NCI-H146 (cell line): ENCODE measurements at places on chromosomes 4 and X.

DNA sequence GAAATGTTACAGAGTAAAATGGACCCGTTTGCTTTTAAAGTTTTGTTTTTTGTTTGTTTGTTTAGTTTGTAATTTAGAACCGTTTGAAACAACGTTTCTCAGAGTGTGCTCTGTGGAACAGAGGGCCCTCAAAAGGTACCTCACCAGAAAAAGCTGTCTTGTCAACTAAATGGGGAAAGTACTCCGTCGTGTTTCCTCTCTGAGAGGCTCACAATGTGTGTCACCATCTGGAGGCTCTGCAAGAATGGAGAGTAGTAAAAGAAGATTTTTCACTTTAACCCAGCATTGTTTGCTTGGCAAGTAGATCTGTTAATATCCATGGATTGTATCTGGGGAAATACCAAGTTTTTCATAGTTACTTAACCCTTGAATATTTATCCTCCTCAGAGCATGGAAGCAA is 1.5 kb upstream of the ENPEP start:
- no peak for DNase-seq

- DNase-seq: peak; percentile 3
These were observed 525.4 kb upstream of the HS3ST1 start for GRCh38 chr4:11954093-11954492.

DNA sequence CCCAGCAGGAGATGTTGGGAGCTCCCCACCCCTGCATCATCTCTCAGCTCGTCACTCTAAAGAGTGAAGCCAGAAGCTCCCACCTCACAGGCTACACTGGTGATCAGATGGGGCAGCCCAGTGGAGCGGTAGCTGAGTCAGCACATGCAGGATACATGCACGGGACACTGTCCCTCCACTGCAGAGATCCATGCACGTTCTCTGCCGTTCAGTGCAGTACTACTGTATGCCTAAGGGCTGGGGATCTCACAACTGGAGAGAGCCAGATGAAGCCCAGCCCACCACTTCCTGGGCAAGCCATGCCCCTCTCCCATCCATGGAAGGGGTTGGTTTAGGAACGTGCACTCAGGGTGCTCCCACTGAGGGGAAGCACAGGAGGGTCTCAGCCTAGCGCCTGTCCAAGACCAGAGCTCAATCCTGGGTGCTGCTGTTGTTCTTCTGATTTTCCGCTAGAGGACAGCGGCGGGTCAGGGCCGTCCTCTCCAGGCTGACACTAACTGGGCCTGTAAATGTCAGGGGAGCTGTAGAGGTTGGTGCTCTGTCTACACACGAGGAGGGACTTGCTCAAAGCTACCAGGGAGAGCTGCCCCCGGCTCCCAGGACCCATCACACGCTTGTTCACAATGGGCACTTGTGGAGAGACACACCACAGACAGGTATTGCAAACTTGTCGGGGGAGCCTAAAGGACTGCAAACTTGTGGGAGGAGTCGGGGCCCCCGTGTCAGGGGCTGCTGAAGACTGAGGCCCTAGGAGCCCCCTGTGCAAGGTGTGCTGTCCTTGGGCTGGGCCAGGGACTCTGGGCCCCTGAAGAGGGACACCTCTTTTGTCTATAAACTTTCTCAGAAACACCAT is 18.2 kb upstream of the ABLIM2 start:
- DNase-seq: peak; percentile 60

- no peak for DNase-seq
These were observed 97.5 kb upstream of the CBR4 start for GRCh38 chr4:169107528-169107927.
